ENCODE measurements at places on chromosomes 7 and 10.

- no peak for DNase-seq
Measured at GRCh38 chr7:143426479-143427142, 16.6 kb upstream of the TAS2R60 start.

DNA sequence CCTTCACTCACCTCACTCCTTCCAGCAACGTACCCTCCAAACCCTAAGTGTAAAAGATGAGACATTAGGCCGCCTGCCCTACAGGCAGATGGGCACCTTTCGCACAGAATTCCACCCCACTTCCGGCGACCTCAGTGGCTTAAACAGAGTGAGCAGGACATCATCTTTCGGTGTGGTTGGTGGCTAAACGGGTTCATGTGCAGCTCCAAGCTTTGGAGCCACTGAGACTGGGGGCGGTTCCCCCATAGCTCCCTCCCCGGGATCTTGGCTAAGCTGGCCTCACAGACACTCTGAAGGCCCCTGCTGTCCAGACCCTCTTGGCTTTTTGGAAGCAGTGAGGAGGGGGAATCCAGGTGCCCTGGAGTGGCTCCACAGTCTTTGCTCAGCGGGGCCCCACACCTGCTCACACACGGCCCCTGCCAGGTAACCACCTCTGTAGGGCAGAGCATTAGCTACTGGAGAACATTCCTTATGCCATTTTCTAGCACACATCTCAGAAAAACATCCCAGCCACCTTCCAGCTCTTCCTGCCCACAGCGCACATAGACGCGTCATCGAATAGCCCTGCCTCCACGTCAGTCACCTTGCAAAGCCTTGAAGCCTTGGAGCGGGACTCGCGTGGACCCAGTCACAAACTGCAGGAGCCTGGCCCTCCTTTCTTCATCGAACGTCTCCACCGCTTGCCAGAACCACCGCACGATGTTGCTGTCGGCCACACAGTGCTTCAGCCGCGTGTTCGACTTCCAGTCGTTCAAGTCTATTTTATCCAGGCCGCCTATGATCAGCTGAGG is 108.8 kb downstream of the SMURF1 start:
- no peak for DNase-seq

DNA sequence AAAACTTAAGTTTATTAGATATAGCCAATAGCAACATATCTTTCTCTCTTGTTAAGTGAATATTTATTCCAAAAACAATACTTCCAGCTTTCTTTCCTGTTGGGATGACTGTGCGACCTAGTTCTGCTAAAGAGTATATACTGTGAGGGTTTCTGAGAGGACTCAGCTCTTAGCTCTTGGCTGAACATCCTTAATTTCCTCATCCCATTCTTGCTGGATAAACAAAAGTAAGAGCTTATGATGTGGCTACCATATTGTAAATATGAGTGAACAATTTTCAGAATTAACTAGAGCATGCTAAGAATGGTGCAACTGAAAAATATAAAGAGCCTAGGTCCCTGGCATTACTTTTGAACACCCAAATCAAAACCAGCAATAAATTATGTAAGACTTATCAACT is 279.5 kb upstream of the GNAI1 start:
- DNase-seq: no peak

- no peak for DNase-seq
Measured at GRCh38 chr10:6124666-6125065, 35.8 kb downstream of the RBM17 start.

- DNase-seq: no peak
Measured at GRCh38 chr10:86659721-86660453, 5.5 kb downstream of the OPN4 start.
